ENCODE measurements at places on chromosomes 5 and 9.

GRCh38 chr5:115366223-115366622 lies 69.8 kb upstream of the CCDC112 start:
- no peak for ATAC-seq

- ATAC-seq = no peak
Observed at GRCh38 chr5:178394074-178394473, 161.5 kb upstream of the PHYKPL start.

DNA sequence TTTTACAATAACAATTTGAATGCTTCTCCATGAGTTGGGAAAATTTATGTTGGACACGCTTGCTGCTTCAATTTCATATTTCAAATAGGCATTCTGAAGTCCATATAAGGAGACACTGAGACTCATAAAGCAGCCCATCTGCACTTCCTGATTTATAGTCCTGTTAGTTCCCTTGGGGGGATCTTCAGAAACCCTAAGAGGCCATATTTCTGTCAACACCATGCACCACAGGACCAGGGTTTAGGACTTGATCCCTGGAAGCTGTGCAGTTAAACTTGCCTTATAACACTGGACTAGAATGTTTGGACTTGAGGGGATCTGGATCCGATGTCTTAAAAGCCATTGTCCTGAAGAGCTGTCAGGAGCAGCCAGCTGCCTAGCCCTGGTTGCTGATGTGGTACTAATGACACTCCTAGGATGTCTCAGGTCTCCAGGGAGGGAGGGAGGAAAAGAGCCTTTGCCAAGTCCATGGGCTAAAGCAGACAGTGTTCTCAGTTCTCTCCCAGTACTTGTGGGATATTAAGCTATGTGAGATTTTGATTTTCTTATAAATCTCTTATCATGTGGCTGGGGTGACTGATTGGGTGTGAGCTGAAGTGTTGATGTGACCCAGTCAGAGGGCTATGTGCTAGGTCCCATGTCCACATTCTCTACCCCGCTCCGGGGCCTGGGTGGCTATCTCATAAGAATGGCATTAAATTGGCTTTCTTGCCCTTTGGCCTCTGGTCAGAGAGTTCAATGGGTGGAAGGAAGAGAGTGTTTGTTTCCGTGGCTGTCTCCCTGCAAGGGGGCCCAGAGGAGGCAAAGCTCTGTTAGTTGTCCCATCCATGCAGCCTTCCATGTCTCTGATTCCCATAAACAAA lies 399.8 kb downstream of the OSTF1 start:
- ATAC-seq = no peak

DNA sequence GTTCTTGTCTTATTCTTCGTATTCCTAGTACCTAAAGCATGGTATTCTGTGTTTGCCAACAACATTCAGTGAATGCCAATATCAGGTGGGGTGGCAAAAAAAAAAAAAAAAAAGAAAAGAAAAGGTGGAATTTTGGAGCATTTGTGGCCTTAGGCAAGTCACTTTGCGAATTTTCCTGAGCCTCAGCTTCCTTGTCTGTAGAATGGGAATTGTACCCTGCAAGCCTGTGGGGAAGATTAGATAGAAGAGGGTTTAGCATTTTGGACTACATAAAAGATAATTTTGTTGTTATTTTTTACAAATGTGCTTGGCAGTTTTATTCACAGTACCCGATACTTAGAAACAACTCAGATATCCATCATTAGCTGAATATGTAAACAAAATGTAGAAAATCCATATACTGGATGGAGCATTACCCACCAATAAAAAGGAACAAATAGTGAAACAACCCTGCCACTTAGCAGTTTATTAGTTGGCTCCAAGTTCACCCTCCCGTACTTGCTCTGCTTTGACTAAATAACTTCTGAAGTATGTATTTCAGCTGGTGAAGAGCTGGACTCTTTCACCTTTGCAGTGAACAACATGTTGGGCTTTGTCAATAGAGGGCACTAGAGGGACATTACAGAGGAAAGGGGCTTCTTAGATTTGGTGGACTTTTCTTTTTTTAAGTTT lies 13.6 kb downstream of the UBE2D2 start:
- ATAC-seq = peak; percentile 30

- ATAC-seq = no peak
Observed at GRCh38 chr9:28464481-28465216, 891.4 kb upstream of the C9orf72 start.

DNA sequence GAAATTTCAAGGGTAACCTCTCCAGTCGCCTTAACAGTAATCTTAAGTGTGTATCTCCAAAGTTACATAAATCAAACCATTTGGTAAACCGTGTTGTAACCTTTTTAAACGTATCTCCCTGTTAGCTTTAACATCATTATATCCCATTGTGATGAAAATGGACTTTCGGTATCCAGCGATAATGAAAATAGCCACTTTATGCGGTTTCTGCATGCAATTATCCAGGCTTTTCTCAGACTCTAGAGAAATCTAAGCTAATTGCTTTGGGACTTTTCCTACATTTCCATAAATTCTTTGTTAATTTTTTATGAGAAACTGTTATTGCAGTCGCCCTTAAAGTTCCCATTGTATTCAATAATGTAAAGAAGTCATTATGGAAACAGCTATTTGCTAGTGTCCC lies 170.7 kb downstream of the ZNF608 start:
- ATAC-seq = no peak

GRCh38 chr5:68443091-68443490 lies 227.5 kb downstream of the PIK3R1 start:
- ATAC-seq = no peak

- no peak for ATAC-seq
Observed at GRCh38 chr9:82673919-82674318, 389.0 kb downstream of the RASEF start.

- ATAC-seq = no peak
Observed at GRCh38 chr5:40681363-40682153, 1.8 kb downstream of the PTGER4 start.

GRCh38 chr5:38655691-38656090 lies 99.2 kb upstream of the LIFR start:
- no peak for ATAC-seq

DNA sequence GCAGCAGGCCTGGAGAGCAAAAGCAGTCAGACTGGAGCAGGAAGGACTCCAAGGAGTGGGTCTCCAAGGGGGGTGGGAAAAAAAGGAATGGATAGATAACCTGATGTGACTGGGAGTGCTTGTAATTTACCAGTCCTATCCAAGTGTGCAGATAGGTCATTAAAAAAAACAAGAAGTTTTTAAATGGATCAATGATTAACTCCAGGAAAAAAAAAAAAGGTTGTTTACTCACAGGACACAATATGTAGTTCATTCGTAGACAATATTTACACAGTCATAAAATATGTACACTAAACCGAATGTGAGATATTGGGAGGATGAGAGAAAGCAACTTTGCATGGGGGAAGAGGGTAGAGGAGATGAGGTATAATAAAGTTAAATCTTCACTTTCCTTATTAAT lies 20.4 kb downstream of the ZBTB5 start:
- ATAC-seq = no peak

- peak; percentile 57 for ATAC-seq
Observed at GRCh38 chr5:176560364-176560763, 11.2 kb downstream of the CDHR2 start.

GRCh38 chr9:2299156-2299842 lies 284.2 kb downstream of the SMARCA2 start:
- no peak for ATAC-seq

GRCh38 chr5:90843443-90843842 lies 284.8 kb downstream of the ADGRV1 start:
- peak; percentile 44 for ATAC-seq

- ATAC-seq = no peak
Observed at GRCh38 chr5:137264041-137264440, 235.1 kb downstream of the SPOCK1 start.

DNA sequence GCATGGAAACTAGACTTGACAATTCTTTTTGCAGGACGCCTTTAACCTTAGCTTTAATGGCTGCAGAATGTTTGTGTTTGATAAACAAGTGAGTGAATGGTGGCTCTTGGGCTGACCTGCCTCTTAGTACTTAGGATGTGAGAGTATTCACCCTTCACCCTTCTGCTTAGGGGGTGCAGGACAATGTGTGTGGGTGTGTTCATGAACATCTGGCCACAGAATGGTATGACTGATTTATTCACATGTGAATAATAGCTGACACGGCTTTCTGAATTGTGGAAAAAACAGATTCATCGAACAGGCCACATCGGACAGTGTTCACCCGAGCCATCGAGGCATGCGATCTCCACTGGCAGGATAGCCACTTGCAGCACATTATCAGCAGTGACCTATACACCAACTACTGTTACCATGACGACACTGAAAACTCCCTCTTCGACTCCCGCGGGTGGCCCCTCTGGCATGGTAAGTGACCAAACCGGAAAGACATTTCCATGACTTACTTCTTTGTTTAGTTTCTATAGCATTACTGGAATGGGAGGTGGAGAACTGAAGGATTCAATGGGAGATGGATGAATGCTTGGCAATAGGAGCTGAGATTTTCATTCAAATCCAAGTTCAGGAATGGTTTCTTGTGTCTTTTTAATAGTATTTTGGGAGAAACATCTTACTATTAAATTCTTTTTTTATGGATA lies 193.6 kb downstream of the ZSWIM6 start:
- ATAC-seq = no peak

- ATAC-seq = no peak
Observed at GRCh38 chr9:25224309-25224708, 453.9 kb downstream of the TUSC1 start.

GRCh38 chr5:132653716-132654115 lies 4.3 kb upstream of the IL13 start:
- no peak for ATAC-seq

- ATAC-seq = peak; percentile 40
Observed at GRCh38 chr9:110255463-110256379, 586 bp downstream of the TXN start.

GRCh38 chr5:156473269-156473908 lies 146.4 kb downstream of the SGCD start:
- no peak for ATAC-seq

DNA sequence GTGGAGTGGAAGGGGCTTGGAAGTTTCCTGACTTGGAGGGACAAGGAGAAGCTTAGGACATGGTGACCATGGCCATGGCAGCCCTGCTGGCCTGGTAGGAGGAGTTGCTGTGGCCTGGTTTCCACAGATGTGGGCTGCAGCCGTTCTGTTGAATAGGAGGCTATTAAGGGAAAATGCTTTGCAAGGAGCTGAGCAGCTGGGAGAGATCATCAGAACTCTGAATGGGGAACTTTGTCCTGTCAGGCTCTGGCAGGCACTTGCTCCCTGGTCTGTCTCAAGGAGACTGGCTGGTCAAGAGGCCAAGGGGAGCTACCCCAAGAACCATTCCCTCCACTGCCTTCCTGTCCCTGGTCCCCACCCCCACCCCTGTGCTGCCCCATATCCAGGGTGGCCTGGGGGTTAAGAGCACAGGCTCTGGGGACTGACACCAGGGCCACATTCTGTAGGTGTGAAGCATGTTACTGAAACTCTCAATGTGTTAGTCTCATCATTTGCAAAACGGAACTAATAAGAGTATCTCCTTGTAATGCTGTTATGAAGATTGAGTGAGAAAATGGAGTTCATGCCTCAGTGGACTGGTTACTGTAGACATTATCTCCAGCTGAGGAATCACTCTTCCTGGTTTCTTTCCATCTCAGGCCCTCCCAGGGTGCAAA lies 84.0 kb upstream of the ARAP3 start:
- ATAC-seq = no peak

- no peak for ATAC-seq
Observed at GRCh38 chr9:116647515-116647809, 39.6 kb upstream of the TRIM32 start.

- no peak for ATAC-seq
Observed at GRCh38 chr5:55902696-55903095, 51.5 kb downstream of the IL31RA start.

GRCh38 chr9:99189186-99189585 lies 32.6 kb downstream of the ALG2 start:
- no peak for ATAC-seq

GRCh38 chr5:4319478-4320128 lies 724.0 kb downstream of the IRX1 start:
- ATAC-seq = no peak

- no peak for ATAC-seq
Observed at GRCh38 chr9:104177676-104178075, 83.6 kb downstream of the SMC2 start.

DNA sequence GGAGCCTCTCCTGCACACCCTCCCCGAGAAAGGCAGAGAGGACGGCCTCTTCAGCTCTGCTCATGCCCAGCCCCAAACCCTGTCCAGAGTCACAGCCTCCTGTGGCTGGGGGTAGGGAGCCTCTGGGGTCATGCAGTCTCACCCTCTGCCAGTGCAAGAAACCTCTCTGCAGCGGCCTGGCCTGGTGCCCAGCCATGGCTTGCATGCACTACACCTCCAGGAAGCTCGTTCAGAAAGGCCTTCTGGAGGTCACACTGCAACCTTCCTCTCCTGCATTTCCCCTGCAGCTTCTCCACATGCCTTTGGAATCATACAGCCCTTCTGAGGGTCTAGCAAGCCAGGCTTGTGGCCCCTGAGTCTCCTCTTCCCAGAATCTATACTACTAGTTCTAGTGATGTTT lies 17.9 kb downstream of the CSF1R start:
- no peak for ATAC-seq

GRCh38 chr9:1366276-1366675 lies 316.1 kb downstream of the DMRT2 start:
- peak; percentile 74 for ATAC-seq

- ATAC-seq = no peak
Observed at GRCh38 chr5:5588887-5589826, 166.7 kb downstream of the ICE1 start.

GRCh38 chr5:143494162-143494561 lies 90.7 kb upstream of the NR3C1 start:
- no peak for ATAC-seq

DNA sequence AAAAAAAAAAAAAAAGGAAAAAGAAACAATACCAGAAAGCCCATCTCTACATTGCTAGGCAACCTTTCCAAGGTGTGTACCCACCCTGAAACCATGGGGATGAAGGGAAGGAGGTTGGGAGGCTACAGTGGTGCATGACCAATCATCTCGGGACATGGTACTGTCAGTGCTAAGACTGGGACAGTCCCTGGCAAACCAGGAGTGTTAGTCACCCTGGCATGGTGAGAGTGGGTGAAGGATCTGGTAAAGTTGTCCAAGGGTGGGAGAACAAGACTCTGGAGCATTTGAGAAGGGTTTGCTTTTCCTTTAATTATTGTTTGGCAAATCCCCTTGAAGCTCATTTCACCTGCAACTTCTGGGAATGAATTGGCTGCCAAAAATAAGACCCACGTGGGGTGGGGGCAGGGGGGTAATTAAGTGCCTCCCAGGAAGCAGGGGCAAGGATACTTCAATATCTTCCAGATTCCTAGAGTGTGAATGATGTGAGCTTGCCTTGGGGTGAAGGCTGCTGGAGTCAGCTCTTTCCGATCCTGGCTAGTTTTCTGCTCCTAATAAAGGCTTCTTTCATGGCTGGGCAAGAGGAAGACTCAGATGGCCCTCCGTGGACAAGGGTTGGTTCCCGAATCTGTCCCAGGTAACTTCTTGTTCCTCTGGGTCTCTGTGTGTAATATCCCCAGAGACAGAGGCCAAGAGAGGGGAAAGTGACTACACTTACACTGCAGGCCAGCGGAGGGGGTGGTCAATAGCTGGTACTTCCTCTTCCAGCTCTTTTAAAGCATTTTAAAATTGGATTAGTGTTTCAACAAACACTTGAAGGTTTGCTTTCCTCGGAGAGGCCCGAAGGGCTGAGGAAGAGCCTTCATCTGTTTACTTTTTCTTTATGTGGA lies 61.6 kb upstream of the SPRY4 start:
- peak; percentile 94 for ATAC-seq

GRCh38 chr9:5543875-5544702 lies 33.8 kb downstream of the PDCD1LG2 start:
- ATAC-seq = peak; percentile 24

- no peak for ATAC-seq
Observed at GRCh38 chr5:143251190-143251589, 152.3 kb downstream of the NR3C1 start.

- ATAC-seq = no peak
Observed at GRCh38 chr9:108618906-108619550, 236.8 kb downstream of the ACTL7B start.

Data from activated T-helper 17 cell treated with anti-CD3 and anti-CD28 coated beads, Interleukin-2, amount 50 U/mL, for 72 hours (primary cell).